Activated T-cell treated with anti-CD3 and anti-CD28 coated beads for 24 hours (primary cell): ENCODE measurements at places on chromosomes 2 and 18.

DNA sequence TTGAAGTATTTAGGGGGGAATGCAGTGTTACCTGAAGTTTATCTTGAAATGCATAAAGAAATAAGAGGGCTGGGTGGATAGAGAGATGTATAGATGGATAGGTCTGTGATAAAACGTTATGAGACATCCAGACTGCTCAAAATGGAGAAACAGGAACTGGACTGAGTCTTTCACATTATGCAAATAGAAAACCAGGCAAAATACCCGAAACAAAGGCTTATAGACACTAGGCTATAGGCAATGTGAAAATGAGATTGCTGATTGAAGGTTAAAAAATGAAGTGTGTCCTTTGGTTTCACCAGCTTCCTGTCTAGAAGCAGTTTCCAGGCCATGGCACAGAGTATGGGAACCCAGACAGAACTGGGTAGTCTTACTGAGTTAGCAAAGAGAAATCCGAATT, 24.9 kb upstream of the SLC3A1 start:
- no peak for DNase-seq

DNA sequence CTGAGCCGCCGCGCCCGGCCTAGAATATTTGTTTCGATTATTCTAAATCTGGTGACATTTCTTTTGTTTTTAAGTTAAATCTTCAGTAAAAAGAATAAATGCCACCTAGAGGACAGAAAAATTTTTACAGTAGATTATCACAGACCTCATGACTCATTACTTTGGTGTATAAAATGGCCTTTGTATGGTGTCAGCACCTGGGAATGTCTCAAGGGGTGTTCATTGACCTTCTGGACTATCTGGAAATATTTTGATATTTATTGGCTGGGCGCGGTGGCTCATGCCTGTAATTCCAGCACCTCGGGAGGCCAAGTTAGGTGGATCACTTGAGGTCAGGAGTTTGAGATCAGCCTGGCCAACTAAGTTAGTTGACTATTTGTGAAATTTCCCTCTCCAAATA, 30.3 kb upstream of the SLC30A6 start:
- no peak for DNase-seq

DNA sequence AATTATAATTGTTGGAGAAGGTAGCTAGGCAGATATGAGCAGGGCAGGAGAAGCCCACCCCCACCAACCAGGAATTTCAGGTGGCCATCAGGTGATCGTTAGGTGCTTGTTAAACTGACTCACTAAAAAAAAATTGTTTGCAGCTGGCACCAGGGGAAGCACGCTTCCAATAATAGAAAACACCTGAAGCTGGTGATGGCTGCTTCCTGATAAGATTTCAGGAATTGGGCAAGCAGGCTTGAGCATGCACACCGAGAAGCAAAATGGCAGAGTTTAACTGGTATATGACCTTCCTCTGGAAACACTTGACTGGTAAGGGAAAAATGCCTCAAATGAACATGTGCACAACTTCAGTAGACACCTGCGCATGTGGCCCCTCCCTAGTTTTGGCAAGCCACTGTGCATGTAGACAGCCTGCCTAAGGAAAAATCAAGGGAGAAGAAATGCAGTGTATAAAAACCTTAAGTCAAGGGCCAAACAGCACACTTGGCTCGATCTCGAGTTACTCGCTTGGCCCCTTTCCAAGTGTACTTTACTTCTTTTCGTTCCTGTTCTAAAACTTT, 292.8 kb downstream of the CCDC85A start:
- no peak for DNase-seq

DNA sequence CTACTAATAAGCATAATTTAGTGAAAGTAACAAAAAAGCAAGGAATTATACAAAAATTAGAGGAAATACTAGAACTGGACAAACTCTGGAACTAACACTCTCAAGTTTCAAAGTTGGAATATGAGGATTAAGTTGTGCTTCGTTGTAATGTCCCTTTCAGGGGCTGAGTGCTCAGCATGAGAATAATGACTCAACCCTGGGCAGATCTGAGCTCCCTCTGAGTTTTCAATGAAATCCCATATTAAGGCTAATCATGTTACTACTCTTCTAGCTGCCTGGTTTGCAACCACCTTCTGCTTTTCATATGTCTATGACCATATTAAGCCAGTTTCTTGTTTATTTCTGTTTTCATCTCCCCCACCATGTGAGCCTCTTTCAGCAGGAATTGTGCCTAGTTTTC, 274.9 kb upstream of the LRRTM4 start:
- DNase-seq = no peak

GRCh38 chr18:32271672-32272208, 81.9 kb downstream of the MEP1B start:
- no peak for DNase-seq

GRCh38 chr2:105746177-105747080, 1.7 kb downstream of the NCK2 start:
- DNase-seq = peak; percentile 84

- no peak for DNase-seq
Observed at GRCh38 chr2:219539926-219540678, 3.5 kb downstream of the CHPF start.

DNA sequence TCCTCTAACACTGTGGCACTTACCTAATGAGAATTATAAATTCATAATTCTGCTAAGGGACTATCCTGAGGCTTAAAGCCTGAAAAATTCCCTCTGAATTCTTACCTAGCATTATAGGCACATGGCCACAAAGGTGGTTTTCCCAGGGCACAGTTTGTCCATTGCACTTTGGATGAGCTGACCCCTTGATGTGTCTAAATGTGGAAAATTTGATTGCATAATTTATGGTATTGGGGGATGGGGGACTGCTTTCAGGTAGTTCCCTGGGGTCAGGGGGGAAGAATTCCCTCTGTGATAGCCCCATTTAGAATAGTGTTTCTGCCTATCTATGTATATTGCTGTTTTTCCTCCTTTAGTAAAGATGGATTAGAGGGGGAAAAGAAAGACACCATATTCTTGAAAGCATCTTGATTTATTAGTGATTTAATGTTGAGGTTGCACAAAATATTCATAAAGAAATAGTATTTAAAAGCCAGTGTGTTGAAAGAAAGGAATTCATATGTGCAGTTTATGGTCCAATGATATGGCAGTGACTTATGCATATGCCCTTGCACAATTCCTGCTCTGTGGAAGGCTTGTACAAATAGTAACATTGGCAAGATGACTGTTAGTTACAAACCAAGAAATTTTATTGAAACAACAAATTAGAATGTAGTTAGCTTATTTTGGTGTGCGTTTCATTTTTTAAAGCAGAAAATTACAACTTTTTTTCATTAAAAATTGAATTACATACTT, 8.7 kb upstream of the HTR2B start:
- DNase-seq = no peak

DNA sequence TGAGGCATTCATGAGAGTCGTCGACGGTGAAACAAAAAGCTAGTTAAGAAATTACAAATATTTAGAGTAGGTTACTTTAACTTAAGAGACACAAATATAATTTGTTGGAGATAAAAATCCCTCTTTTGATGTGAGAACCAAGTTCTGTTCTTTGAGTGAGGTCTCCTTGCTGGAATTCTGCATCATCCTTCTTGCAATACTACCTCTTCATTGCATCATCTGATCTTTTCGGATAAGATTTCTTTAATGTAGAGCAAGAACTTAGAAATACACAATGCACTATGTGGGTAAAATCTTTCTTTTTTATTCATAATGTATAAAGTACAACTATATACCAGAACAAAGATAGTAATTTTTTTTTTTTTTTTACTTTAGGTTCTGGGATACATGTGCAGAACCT, 118.4 kb downstream of the ARL4C start:
- DNase-seq = no peak

- peak; percentile 32 for DNase-seq
Observed at GRCh38 chr2:171598713-171599319, 76.5 kb downstream of the CYBRD1 start.

- no peak for DNase-seq
Observed at GRCh38 chr18:21669736-21670285, 34.8 kb downstream of the ABHD3 start.

GRCh38 chr2:83994633-83995179, 464.4 kb downstream of the SUCLG1 start:
- no peak for DNase-seq

DNA sequence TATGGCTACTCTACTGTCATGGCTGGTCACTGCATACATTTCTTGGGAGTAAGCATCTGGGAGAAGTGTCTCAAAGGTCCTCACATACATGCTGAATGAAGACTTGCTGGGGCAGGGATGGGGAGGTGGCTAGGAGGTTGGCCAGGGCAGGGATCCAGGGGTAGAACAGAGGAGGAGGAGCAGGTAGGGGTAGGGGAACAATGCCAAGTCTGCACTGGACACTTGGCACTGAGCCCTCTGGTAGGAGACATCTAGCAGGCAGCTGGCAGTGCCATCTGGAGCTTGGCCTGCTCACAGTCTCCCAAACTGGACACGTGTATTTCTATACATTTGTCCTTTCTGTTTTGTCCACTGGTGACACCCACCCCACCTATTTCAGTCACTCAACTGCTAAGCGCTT, 62.7 kb upstream of the REV1 start:
- no peak for DNase-seq

- no peak for DNase-seq
Observed at GRCh38 chr2:48600917-48601316, 16.7 kb upstream of the GTF2A1L start.

DNA sequence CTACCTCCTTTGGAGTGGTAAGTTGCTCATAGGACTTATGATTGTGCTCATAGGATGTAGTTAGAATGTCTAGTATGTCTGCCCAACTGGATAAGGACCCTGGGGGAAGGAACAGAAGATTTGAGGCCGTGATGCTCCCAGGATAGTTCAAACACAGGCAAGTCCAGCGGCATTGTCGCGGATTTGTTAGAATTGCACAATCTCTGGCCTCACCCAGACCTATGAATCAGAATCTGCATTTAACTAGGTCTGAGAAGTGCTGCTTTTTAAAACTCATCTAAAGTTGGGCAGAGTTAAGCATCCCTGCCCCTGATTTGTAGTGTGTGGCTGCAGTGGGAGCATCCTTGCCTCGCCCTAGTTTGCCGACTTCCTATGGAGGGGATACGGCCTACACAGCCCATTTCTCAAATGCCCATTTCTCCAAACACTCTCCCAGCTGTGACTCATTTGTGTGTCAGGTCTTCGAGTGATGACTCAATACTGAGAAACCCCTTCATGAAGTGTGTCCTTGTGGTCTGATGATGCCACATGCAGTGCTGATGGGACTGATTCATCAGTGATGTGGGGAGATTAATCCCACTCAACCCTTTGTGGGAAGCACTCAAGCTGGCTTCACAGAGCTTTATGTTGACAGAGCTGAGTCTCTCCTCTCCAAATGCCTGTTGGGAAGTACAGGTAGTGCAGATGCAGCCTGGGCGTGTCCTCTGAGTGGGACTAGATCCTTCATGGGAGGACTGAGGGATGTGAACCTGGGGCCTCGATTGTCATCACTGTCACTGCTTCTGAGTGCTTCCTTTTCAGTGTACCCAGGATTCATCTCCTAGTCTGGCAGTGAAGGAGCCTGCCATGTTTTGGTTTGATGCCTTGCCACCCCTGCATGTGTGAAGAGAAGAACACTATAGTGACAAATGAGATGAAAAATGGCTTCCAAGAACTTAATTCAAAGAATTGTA, 18.7 kb downstream of the SMIM21 start:
- DNase-seq = peak; percentile 32

GRCh38 chr2:20352581-20353216, 2.1 kb upstream of the PUM2 start:
- no peak for DNase-seq

DNA sequence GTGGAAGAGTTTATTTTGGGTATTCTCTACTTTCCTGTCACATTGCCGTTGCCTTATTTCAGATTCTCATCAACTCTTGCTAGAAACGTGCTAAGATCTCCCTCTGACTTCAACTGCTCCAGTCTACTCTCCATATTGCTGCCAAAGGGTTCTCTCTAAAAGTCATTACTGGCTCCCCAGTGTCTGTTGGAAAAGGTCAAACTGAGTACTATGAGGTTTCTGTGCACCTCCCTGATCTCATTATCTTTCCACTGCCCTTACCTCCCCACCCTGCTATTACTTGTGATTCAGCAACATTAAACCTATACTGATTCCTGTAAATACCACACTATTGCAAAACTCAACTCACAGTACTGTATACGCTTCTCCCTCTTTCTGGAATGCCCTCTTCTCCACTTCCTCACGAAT, 1.9 kb upstream of the KRCC1 start:
- DNase-seq = no peak

DNA sequence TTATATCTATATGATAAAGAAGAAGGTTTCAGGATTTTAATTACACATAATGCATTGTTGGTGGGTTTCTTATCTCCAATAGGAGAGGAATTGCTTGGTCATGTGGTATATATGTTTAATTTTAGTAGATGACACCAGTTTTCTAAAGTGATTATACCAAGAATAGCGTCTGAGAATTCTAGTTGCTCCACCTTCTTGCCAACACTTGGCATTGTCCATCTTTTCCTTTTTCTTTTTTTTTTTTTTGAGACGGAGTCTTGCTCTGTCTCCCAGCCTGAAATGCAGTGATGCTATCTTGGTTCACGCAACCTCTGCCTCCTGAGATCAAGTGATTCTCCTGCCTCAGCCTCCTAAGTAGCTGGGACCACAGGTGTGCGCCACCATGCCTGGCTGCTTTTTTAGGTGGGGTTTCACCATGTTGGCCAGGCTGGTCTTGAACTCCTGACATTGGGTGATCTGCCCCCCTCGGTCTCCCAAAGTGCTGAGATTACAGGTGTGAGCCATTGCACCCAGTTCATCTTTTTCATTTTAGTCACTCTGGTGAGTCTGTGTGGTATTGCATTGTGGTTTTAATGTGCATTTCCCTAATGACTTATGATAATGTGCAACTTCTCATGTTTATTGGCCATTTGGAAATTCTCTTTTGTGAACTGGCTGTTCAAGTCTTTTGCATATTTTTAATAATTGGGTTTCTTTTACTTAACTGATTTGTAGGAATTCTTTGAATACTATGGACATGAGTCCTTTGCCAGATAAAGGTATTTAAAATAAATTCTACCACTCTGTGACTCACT, 37.3 kb upstream of the ZNF512 start:
- no peak for DNase-seq

- DNase-seq = no peak
Observed at GRCh38 chr2:62554440-62554839, 48.4 kb upstream of the TMEM17 start.

- DNase-seq = no peak
Observed at GRCh38 chr2:191061381-191061980, 47.5 kb upstream of the STAT1 start.

GRCh38 chr2:177352441-177353186, 40.0 kb upstream of the AGPS start:
- no peak for DNase-seq

GRCh38 chr2:55439101-55439397, 19.4 kb upstream of the CCDC88A start:
- no peak for DNase-seq

DNA sequence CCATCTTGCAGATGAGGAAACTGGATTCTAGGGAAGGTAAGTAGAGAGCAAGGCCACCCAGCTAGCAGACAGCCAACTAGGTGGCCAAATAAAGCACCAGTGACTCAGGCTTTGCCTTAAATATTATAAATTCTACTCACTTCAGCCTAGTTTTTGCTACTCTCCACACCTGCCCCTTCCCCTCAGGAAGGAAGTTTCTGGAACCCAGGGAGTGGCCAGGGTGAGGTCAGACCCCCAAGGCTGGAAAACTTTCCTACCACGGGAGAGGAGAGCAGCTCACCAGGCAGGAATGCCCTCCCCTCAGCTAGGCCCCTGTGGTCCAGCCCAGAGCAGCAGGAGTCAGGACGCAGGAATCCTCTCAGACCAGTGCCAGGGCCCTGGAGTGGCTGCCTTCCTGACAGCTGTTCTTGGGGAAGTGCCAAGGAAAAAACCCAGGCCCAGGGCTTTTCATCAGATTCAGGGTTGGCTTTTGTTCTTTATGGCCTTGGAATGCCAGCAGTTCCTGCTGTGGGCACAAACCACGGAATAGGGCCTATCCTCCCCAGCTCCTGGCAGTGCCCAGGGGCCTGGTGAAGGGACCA, 5.1 kb upstream of the PAX8 start:
- no peak for DNase-seq
